ENCODE measurements at places on chromosomes 5 and 9.

DNA sequence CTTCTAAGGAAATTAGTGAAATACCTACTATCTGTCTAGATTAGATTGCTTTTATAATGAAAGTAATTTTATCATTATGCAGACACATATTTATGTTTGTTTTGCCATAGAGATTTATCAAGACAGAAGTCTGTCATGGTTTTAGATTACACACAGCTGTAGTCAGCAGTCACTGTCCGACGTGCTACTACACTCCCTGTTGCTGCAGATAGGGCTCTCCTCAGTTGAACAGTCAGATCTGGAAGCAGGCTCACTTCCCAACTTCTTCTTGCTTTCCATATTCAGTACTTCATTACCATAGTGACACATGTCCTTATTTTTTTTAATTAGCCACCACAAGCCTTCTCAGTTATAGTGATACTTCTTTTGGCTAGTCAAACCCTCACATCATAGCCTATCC lies 329.9 kb upstream of the ITGA1 start:
- no peak for DNase-seq

GRCh38 chr9:106596984-106597383 lies 266.0 kb upstream of the ZNF462 start:
- no peak for DNase-seq

DNA sequence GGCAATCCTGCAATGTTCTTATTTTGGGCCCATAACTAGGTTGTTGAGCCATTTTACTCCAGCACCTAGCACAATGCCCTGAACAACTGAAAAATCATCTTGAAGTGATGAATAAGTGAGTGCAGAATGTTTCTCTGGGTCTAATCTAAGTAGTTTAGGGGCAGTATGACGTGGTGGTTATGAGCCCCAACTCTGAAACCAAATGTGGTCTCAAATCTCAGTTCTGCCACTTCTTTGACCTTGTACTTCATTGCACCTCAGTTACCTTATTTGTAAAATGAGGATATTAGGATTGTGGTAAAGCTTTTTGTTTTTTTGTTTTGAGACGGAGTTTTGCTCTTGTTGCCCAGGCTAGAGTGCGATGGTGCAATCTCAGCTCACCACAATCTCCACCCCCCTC lies 80.9 kb upstream of the SNX2 start:
- DNase-seq: no peak

DNA sequence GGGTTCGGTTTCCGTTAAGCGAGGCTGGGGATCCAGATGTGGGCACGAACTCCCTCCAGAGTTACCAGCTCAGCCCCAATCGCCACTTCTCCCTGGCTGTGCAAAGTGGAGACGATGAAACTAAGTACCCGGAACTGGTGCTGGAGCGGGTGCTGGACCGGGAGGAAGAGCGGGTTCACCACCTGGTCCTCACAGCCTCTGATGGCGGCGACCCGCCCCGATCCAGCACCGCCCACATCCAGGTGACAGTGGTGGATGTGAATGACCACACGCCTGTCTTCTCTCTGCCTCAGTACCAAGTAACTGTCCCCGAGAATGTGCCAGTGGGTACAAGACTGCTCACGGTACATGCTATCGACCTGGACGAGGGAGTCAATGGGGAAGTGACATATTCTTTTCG lies 803 bp downstream of the PCDHGA7 start:
- no peak for DNase-seq

DNA sequence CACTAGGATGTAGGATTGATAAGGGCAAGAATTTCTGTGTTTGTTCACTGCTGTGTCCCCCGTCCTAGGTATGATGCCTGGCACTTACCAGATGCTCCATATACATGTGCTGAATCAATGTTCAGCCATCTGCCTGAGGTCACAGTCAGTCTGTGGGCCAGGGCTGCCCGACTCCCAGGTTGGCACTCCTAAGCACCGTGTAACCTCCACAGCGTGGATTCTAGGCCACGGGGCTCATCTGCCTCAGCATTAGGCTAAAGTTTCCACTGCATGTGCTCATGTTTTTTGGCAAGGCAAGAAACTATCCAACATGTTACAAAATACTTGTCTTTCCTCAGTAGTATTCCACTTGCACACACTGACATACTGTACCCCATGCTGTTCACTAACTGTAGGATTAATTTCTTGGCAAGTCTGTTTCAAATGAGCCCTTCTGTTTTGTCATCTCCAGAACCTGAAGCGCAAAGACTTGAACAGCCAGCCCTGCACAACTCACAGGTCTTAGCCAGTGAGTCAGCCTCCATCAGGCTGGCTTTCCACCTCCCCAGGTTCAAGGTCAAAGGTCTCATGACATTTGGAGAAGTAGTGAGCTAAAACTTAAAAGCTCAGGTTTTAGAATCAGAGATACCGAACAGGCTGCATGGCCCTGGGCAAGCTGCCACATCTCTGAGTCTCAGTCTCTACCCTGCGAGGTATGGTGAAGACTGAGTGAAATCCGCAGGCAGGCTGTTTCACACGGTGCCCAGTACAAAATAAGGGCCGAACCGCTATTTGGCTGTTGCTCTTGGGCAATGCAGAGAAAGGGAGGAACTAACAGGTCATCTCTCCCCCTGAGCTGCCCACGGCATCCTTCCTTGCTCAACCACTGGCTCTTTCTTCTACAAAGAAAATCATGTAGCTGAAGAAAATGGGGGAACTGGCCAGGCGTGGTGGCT lies 7.2 kb downstream of the TOR1A start:
- DNase-seq: no peak

GRCh38 chr9:134607971-134608370 lies 33.6 kb upstream of the COL5A1 start:
- DNase-seq: no peak

GRCh38 chr5:72151646-72152045 lies 44.4 kb downstream of the MAP1B start:
- DNase-seq: no peak

DNA sequence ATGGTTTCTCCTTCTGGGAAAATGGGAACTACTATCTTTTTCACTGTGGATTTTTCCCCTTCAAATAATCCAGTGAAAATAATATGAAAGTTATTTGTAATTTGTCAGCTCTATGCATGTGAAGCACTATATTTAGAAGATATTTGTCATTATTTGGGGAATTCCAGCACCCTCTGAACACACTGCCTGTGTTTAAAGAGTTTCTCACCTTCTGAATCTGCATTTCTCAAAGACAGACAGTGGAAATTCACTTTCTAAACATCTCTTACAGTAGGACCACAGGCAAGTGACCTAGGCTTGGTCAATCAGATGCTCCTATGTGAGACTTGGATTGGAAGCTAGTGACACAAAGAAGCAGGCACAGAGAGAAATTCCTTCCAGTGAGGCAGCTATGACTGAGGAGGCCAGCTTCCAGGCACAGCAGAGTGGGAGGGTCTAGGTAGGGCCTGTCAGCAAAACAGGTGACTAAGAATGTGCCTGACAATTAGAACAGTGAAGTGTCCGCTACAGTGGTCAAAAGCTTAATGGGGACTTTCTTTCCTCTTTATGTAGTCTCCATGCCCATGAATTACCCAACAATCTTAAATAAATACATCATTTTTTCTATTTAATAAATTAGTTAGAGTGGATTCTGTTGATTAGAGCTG lies 167.2 kb downstream of the HMHB1 start:
- no peak for DNase-seq

DNA sequence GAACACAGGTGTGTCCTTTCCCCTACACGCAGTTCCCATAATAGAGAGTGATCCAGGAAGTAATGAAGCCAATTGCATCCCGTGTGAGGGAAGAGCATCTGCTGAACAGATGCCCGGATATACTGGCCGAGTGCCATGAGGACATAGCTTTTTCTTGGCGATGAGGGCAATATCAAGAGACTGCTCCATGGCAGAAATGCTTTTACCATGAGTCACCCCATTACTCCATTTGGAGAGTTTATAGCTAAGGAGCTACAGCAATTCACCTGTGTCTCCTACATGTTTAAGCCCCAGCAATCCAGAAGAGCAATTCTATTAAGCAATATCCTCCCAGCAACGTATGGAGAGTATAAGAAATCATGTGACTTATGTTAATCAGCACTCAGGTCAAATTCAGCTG lies 222.0 kb upstream of the KLF4 start:
- DNase-seq: no peak

- DNase-seq: no peak
These were observed 232.4 kb upstream of the GAS1 start for GRCh38 chr9:87179553-87180340.

- no peak for DNase-seq
These were observed 20.8 kb downstream of the FXN start for GRCh38 chr9:69056191-69056815.

DNA sequence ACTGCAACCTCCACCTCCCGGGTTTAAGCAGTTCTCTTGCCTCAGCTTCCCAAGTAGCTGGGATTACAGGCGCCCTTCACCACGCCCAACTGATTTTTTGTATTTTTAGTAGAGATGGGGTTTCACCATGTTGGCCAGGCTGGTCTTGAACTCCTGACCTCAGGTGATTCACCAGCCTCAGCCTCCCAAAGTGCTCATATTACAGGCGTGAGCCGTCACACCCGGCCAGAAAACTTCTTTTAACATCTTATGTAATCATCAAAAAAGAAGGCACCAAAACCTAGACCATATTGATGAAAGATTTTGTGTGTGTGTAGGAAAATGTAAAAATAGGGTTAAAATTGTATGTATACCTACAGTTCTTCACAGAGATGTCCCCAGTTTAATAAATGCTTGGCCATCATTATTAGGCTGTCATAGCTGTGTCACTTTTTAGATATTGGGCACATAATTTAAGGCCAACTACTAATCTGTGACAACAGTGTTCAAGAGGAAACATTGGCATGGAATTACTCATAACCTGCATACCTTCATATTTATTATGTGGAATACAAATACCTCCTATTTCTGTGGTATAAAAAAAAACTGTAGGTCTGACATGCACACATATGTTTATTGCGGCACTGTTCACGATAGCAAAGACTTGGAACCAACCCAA lies 44.4 kb downstream of the RAD50 start:
- DNase-seq: no peak

- no peak for DNase-seq
These were observed 466.9 kb upstream of the ARRDC3 start for GRCh38 chr5:91850031-91850430.

DNA sequence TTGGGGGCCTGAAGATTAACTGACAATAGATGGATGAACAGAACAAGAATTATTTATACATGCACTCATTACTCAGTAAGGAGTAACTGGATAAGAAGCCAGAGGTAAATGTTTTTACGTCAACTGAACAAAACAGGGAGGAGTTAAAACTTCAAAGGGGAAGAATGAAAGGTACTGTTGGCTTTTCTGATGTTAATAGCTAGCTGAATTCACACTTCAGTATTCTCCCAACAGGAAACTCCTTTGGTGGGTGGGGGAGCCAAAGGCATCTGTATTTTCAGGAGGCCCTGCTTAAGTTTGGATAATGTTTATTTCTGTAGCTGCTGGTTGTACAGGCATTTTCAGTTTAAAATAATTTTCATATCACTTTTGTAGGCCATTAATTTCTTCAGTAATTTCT lies 23.2 kb upstream of the RFK start:
- DNase-seq: no peak

DNA sequence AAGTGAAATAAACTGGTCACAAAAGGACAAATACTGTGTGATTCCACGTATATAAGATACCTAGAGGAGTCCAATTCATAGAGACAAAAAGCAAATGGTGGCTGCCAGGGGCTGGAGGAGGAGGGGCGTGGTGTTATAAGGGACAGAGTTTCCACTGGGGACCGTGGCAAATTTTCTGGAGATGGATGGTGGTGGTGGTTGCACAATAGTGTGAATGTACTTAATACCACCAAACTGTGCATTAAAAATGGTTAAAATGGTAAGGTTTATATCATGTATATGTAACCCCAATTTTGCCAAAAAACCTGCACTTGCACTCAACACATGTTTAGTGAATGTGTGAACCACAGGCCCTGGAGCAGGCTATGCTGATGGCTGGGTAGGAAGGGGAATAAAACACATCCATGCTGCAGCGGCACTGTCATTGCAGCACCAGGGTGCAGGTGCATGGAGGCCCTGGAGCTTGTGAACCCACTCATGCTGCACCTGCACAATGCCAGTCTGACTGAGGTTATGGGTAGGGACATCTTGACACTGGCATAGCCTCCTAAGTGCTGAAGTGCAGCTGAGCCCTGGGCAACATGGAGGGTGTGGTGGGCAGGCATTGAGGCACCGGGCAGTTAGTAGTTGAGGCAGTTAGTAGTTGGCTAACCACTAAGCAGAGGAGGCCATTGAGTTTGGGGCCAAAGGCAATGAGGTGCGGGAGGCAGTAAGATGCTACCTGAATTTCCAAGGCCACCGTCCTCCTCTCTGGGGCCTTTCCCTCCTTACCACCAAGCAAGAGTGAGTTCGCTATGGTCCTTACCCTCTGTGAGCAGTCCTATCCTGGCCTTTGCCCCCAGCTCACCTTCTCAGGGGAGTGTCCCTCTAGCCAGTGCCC lies 3.5 kb upstream of the PHF2 start:
- DNase-seq: peak; percentile 24

GRCh38 chr9:84450029-84450428 lies 109.5 kb upstream of the SLC28A3 start:
- DNase-seq: no peak

DNA sequence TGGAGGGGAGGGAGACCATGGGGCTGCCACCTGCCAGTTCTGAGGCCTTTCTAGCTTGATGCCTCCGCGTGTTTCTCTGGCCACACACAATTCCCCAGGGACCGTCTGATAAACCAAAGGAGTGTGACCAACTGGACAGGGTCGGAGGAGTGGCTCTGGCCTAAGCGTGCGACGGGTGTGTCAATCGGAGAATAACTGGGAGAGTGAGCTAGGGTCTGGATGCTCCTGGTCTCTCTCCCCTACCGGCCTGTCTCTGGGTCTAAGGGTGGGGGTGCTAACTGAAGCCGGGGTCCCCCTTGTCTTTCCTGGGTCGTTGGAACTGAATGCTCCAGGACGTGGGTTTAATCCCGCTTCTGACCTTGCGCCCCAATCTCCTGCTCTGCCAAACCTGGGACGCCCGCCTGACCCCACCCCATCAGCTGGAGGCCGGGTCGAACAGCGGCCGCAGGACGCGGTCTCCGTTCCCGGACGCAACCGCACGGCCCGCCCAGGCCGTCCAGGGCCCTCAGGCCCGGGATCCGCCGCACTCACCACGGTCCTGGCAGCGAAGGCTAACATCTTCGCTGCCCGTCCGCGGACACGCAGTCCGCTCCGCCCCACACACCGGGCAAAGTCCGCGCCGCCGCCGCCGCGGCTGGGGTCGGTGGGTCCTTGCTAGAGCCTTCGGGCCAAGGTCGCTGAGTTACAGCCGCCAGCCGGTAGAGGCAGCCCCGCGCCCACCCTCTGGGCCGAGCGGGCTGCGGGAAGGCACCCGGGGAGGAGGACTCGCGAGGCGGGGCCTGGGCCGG lies 447 bp downstream of the CRAT start:
- no peak for DNase-seq

Measured in activated naive CD8-positive, alpha-beta T cell treated with anti-CD3 and anti-CD28 coated beads, Interleukin-2, amount 10 ng/mL, durations not matched to agents 7 days and 5 days (primary cell).